ENCODE measurements at places on chromosomes 4 and X.

GRCh38 chrX:85139422-85139821 is 104.2 kb downstream of the SATL1 start:
- no peak overlapping the region for H3K27ac ChIP-seq
- H3K27me3 ChIP-seq: no peaks in the 10 kb centered on the region
- H3K4me3 ChIP-seq: no peak overlapping the region
- no peaks in the 10 kb centered on the region for H3K4me1 ChIP-seq
- H3K36me3 ChIP-seq: no peaks in the 10 kb centered on the region
- DNase-seq: no peak

DNA sequence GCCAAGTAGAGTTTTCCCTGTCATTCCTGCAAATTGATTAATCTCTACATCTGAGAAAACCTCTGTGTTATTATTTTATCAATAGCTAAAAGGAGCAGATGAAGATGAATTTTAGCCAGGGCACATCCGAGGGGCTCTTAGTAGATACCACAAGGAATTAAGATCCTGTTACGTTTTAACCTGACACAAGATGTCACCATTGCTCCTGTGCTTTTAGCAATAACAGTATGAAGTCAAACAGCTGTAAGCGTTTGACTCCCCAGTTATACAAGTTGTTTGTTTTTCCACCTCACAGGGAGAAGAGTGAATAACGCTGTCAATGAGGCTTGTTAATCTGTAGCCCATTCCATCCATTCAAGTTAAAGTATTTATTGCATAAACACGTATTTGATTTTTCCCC is 76.0 kb upstream of the AP1S2 start:
- no peak for DNase-seq
- H3K4me3 ChIP-seq: no peak overlapping the region
- no peaks in the 10 kb centered on the region for H3K4me1 ChIP-seq
- peaks cover 8% of the 10 kb centered on the region for H3K27me3 ChIP-seq

DNA sequence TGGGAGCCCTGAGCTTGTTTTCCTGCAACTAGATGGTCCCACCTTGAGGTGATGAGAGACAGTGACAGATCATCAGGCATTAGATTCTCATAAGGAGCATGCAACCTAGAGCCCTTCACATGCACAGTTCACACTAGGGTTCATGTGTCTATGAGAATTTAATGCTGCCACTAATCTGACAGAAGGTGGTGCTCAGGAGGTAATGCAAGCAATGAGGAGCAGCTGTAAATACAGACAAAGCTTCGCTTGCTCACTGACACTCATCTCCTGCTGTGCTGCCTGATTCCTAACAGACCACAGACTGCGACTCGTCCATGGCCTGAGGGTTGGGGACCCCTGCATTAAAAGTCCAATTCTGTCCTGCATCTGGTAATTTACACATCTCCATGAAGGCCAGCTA is 141.6 kb downstream of the KCNIP4 start:
- H3K36me3 ChIP-seq: no peaks in the 10 kb centered on the region
- H3K4me3 ChIP-seq: no peak overlapping the region
- H3K4me1 ChIP-seq: no peaks in the 10 kb centered on the region
- DNase-seq: no peak

GRCh38 chrX:102995316-102995715 is 58.2 kb downstream of the RAB40AL start:
- no peaks in the 10 kb centered on the region for H3K4me1 ChIP-seq
- DNase-seq: no peak
- no peak overlapping the region for H3K4me3 ChIP-seq
- H3K27me3 ChIP-seq: no peaks in the 10 kb centered on the region
- H3K36me3 ChIP-seq: no peaks in the 10 kb centered on the region

DNA sequence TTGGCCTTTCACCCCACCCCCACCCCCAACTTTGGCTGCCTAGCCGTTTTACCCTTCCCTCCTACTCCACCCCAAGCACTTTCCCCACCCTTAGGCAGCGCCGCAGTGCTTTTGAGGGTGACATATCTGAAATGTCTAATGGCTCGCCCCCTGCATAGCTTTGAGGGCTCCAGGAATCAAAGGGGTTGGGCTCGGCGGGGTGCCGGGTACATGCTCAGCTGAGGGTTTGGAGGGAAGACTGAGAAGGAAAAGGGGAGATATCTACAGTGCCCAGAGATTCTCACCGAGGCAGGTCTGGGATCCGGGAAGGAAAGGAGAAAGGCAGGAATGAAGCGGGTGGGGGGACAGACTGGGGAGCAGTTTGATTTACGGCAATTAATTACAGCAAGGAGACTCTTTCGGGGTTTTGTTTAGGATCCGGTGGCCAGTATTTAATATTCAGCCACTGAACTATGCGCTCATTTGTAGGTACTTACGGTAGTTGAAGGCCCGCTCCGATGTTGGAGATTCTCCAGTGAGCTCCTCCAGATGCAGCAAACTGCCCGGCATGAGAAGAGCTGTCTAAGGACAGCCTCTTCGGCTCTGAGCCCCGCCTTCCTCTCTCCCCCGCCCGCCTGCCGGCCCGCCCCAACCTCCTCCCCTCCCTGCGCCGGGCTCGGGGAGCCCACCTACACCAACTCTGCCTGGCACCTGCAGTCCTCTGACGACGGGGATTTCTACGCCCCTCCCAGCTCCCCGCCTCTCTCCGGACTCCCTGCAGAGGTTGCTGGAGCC is at the start of gene IGSF1:
Gene IGSF1, minus strand, starts transcription at position 569 of the 774 bp plus-strand sequence. CDS start 2,632 bp downstream, outside the sequence.
- DNase-seq: no peak
- no peak within 1 kb of the TSS for H3K27ac ChIP-seq
- H3K36me3 ChIP-seq: no peaks in the 10 kb centered on the region

DNA sequence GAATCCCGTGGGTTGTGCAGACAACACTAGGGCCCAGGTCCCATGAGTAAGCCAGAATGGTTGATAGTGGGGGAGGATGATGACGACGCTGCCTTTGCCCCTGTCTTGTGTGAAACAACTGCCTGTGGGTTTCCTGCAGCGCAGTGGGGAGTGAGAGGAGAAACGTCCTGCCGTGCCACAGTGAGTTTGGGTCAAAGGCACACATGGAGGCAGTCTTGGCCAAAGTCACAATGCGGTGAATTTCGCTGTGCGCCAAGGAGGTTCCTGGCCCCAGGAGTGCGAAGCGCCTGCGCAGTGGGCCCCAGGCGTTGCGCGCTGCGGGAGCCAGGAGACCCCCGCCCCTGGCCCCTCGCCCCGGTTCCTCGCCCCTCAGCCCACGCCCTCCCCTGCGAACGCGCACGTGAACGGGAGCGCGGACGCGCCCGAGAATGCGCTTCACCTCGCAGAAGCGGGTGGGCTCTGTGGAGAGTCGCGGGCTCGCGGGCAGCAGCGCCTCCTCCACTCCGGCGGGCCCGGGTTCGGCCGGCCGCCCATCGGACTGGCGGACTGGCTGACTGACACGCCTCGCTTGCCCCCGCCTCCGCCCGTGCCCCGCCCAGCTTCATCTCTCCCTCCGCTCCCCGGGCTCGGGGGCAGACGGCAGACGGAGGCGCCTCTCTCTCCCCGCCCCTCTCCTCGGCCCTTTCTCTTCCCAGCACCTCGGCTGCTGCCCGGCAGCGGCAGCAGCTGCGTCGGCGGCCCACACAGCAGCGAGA is at the start of gene NUDT10:
Gene NUDT10, plus strand, starts transcription at position 635 of the 755 bp plus-strand sequence. CDS start 144 bp downstream, outside the sequence.
- DNase-seq: no peak
- no peak within 1 kb of the TSS for H3K27ac ChIP-seq
- no peaks in the 10 kb centered on the region for H3K4me1 ChIP-seq
- H3K27me3 ChIP-seq: no peaks in the 10 kb centered on the region
- H3K4me3 ChIP-seq: no peak within 1 kb of the TSS

GRCh38 chrX:39360101-39360500 is 558.8 kb downstream of the MID1IP1 start:
- H3K27me3 ChIP-seq: peaks cover 6% of the 10 kb centered on the region
- DNase-seq: no peak
- H3K36me3 ChIP-seq: no peaks in the 10 kb centered on the region
- no peak overlapping the region for H3K4me3 ChIP-seq
- H3K4me1 ChIP-seq: no peaks in the 10 kb centered on the region

- no peaks in the 10 kb centered on the region for H3K36me3 ChIP-seq
- no peaks in the 10 kb centered on the region for H3K27me3 ChIP-seq
- DNase-seq: no peak
- H3K4me1 ChIP-seq: peaks cover 6% of the 10 kb centered on the region
Measured at GRCh38 chr4:105624530-105624929, 72.1 kb downstream of the ARHGEF38 start.

GRCh38 chr4:6217716-6218381 is 17.5 kb upstream of the JAKMIP1 start:
- H3K4me3 ChIP-seq: no peak overlapping the region
- no peaks in the 10 kb centered on the region for H3K4me1 ChIP-seq
- no peak overlapping the region for H3K27ac ChIP-seq
- DNase-seq: no peak
- H3K36me3 ChIP-seq: no peaks in the 10 kb centered on the region
- peaks cover 18% of the 10 kb centered on the region for H3K27me3 ChIP-seq

GRCh38 chr4:62302710-62303109 is 1102.6 kb downstream of the ADGRL3 start:
- no peak overlapping the region for H3K27ac ChIP-seq
- H3K4me1 ChIP-seq: no peaks in the 10 kb centered on the region
- no peak for DNase-seq
- H3K36me3 ChIP-seq: no peaks in the 10 kb centered on the region
- no peak overlapping the region for H3K4me3 ChIP-seq
- no peaks in the 10 kb centered on the region for H3K27me3 ChIP-seq

DNA sequence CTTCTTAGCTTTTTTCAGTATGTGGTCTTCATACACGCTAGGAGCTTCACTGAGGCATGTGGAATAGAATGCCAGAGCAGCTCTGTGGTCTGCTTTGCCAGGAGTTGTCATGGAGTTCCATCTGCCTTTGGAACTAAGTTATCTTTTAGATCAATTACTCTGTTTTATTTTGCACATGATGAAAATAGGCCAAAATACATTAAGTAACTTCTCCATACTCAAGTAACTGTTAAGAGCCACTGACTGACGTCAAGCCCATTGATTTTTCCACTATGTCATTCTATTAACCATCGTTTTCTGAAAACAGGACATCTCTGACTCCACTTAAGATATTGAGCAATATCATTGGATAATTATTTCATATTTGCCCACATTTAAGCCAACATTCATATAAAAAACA is 415.1 kb upstream of the MAD2L1 start:
- no peaks in the 10 kb centered on the region for H3K27me3 ChIP-seq
- no peaks in the 10 kb centered on the region for H3K36me3 ChIP-seq
- no peak overlapping the region for H3K27ac ChIP-seq
- no peaks in the 10 kb centered on the region for H3K4me1 ChIP-seq

- no peaks in the 10 kb centered on the region for H3K36me3 ChIP-seq
- no peaks in the 10 kb centered on the region for H3K27me3 ChIP-seq
- no peak overlapping the region for H3K4me3 ChIP-seq
- no peak overlapping the region for H3K27ac ChIP-seq
- H3K4me1 ChIP-seq: no peaks in the 10 kb centered on the region
- DNase-seq: no peak
Measured at GRCh38 chrX:15465347-15465746, 27.8 kb downstream of the PIR start.

DNA sequence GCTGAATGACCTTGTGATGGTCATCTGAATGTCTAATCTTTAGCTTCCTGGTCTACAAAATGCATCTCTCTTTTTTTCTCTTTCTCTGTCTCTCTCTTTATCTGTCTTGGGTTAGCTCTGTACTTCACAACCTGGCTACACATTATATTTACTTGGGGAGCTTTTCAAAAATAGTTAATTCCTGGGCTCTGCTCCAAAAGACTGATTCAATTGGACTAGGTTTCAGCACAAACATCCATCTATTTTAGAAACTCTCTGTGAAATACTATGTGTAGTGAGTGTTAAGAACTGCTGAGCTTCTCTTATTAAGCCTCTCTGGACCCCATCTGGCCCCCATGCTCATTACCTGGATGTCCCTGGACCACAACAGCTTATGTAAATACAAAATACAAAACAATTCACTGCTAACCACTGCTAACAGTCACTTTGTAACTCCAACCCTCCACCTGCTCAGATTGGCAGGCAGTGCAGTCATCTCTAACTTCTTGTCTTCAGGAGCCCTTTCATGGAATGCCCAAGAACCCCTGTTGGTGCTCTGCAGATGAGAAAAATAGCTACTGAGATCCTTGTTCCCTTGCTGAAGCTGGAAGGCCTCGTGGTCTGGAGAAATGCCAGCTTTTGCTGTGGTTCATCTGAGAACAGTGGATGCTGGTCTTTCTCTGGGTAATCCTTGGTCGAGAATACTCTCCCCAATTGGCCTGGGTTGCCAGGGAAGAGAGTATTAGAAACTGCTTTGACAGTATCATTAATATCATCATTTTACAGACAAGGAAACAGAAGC is 14.8 kb upstream of the BOD1L1 start:
- H3K4me1 ChIP-seq: peaks cover 11% of the 10 kb centered on the region
- H3K36me3 ChIP-seq: no peaks in the 10 kb centered on the region
- no peak overlapping the region for H3K4me3 ChIP-seq
- H3K27me3 ChIP-seq: no peaks in the 10 kb centered on the region

- peaks cover 8% of the 10 kb centered on the region for H3K36me3 ChIP-seq
- H3K27ac ChIP-seq: no peak overlapping the region
- no peak overlapping the region for H3K4me3 ChIP-seq
Measured at GRCh38 chr4:48851651-48852050, 20.8 kb downstream of the OCIAD1 start.
